GM12892 (cell line): ENCODE measurements at places on chromosomes 4 and X.

- peak; percentile 13 for DNase-seq
Observed at GRCh38 chr4:55358668-55359067, 12.6 kb downstream of the SRD5A3 start.

DNA sequence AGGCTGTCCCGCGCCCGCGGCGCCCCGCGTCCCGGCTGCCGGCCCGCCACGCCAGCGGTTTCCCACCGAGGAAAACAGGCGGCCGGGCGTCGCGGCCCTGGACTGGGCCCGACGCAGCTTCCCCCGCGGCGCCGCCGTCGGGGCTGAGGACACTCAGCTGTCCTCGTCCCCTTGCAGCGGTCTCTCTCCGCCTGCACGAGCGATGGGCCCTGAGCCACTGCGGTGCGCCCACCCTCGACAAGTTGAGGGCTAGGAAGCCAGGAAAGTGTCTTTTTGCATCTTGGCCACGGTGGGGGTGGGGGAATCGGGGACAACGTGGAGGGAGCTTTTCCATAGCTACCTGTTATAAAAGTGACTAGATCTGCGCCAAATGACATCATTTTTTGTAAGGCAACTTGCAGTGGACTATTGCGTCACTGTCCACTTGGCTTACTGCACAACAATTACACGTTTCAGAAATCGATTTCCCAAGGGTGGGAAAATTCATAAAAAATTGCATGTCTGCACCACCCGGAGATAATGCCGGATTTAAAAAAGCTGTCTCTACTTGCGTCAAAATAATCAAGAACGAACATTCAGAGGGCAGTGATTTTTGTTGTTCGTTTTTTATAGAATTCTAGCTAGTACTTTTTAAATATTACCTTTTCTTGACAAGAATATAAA lies 1.1 kb downstream of the KLHL15 start:
- DNase-seq: no peak

DNA sequence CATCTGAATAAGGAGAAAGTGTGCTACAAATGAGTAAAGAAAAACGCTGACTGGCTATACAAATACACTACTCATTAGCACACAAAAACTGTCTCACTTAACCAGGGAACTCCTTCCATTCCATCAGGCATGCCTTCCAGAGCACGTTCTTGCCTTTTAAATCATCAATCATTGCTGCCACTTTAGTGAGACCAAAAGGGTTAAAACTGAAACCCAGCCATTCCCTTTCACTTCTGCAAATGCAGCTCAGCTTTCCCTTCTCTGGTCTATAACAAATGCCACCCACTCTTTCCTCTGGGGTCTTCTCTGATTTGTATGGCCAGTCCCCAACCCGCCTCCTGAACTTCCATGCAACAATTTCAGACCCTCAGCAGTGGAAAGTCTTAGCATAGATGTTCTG lies 231.5 kb downstream of the TRIML1 start:
- DNase-seq: no peak

- DNase-seq: no peak
Observed at GRCh38 chr4:151888367-151888866, 127.6 kb upstream of the GATB start.

DNA sequence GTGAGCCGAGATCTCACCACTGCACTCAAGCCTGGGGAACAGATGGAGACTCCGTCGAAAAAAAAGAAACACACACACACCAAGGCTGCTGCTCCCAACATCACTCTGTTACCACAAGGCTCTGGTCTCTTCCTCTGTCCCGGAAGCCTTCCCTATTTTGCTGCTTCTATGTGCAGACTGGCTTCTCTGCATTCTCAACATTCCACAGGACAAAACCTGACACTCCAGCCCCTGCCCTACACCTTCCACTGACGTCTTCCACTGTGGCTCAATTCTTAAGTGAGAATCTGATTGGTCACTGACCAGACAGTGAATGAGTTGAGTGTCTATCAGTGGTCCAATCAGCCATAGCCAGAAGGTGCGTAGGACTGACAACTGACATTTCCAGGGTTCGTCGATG lies 5.9 kb downstream of the ODAPH start:
- no peak for DNase-seq

GRCh38 chr4:122052677-122053076 lies 99.5 kb upstream of the BLTP1 start:
- no peak for DNase-seq

DNA sequence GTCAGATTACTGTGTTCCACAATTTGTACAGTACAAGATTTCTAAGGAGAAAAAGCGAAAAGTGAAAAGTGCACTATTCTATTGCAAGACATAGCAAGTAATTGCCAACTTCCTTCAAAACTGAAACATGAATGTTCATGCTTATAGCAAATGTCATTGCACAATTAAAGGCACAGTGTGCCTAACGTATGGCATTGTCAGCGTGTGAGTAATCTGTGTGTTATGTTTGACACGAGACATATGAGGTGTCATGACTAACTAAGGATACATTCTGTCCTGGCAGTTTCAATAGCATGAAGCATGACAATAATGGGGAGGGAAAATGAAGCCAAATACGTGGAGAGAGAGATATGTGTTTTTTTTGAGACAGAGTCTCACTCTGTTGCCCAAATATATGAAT lies 33.6 kb upstream of the TBC1D9 start:
- no peak for DNase-seq

GRCh38 chr4:173852775-173853174 lies 322.7 kb upstream of the HAND2 start:
- DNase-seq: no peak

DNA sequence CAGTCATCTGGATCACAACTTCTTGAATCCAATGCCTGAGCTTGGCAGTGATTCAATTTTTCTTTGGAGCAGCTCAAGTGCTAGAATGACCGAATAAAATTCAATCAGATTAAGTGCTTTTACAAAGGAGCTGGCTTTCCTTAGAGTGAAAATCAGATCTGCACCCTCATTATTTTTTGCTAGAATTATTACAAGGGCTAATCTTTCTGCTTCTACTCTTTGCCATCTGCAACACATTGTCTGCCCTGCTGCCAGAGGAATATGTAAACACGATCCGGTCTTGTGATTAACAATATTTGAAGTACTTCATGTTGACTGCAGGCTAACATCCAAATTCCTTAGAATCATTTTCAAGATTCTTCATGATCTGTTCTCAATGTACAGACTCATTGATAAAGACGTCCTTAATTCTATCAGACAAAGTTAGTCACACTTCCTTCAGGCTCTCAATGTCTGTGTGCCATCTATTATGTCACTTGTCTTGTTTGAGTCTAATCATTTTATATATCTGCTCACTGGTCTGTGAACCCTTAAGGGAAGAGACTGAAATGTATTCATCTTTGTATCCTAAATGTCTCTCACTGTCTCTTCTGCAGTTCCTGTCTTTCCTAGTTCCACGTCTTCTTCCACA lies 531.2 kb downstream of the GALNTL6 start:
- DNase-seq: no peak

- no peak for DNase-seq
Observed at GRCh38 chr4:151979819-151980218, 219.0 kb upstream of the GATB start.

DNA sequence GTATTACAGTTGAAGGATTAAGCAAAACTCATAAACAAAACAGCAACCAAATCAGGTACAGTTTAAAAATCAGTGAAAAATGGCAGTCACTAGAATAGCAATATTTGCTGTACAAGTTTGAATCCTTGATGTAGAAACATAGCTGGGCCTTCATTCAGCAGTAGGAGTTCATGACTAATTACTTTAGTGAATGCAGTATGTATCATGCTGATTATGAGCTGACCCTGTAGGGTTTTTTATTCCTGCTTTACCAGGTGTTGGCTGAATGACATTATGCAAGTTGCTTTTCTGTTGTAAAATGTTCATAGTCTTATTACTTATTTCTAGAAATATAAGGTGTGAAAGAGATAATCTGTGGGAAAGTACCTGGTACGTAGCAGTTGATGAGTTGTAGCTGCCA lies 179.6 kb downstream of the CCSER1 start:
- no peak for DNase-seq

DNA sequence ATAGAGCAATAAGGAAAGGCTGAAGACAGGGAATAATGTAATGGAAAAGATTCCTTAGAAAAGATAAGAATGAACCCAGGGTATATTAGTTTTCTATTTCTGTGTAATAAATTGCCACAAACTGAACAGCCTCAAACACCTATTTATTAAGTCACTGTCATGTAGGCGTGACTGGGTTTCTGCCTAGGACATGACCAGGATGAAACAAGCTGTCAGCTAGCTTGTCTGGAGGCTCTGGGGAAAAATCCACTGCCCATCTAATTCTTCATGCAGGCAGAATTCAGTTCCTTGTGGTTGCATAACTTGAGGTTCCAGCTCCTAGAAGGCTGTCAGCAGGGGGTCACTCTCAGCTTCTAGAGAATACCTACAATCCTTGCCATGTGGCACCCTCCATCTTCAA lies 277.7 kb downstream of the TMA16 start:
- DNase-seq: no peak

DNA sequence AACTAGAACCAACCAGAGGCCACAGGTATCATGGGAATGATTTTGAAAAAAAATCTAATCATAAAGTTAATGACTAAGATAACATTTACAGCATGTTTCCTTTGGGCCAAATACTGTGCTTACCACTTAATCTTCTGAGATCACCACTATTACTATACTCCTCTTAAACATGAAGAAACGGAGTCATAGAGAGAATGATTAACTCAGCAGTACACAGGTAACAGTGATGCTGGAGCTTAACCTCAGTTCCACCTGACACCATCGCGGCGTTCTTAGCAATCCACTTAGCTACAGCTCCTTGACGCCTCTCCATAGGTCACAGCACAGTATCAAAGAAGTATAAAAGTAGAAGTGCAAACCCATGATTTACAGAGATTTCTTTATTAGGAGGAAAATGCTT lies 592.6 kb upstream of the SLIT2 start:
- DNase-seq: no peak

- DNase-seq: no peak
Observed at GRCh38 chrX:10367406-10367805, 210.6 kb downstream of the CLCN4 start.

DNA sequence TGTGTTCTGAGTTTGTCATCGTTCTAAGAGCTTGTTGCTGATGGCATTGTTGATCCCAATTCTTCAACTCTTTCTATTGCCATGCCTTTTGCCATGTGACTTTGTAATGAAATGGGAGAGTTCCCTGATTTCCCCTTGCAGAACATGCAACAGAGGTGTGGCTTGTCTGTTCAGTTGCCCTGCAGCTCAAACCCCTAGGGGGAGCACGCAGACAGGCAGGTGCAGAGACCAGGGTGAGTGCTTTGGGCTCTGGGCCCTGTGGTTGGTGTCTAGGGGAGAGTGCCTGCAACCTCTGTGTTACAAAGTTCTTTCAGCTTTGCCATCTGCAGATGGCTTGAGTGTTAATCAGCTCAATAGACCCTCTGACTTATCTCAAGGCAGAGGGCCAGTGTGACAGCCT lies 332.7 kb downstream of the MID1IP1 start:
- no peak for DNase-seq

- peak; percentile 77 for DNase-seq
Observed at GRCh38 chrX:153900831-153901752, 3.4 kb upstream of the AVPR2 start.

- no peak for DNase-seq
Observed at GRCh38 chrX:33324099-33324498, 112.8 kb upstream of the DMD start.

DNA sequence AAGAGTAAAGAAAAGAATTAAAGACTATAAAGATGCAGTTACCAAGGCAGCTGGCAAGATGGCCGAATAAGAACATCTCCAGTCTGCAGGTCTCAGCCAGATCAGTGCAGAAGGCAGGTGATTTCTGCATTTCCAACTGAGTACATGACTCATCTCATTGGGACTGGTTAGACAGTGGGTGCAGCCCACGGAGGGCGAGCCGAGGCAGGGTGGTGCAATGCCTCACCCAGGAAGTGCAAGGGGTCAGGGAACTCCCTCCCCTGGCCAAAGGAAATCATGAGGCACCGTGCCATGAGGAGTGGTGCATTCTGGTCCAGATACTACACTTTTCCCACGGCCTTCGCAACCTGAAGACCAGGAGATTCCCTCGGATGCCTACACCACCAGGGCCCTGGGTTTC lies 20.5 kb downstream of the SPIN4 start:
- DNase-seq: no peak

- DNase-seq: no peak
Observed at GRCh38 chr4:43564107-43564506, 671.6 kb downstream of the GRXCR1 start.

GRCh38 chr4:108385076-108385475 lies 216.3 kb upstream of the LEF1 start:
- no peak for DNase-seq

- DNase-seq: no peak
Observed at GRCh38 chr4:156774422-156774821, 197.2 kb downstream of the PDGFC start.

GRCh38 chr4:68407868-68408190 lies 39.4 kb upstream of the TMPRSS11E start:
- no peak for DNase-seq

- no peak for DNase-seq
Observed at GRCh38 chrX:149571770-149572169, 15.5 kb downstream of the MAGEA9B start.

- DNase-seq: no peak
Observed at GRCh38 chr4:102451266-102451665, 49.9 kb upstream of the NFKB1 start.

- DNase-seq: no peak
Observed at GRCh38 chr4:20119141-20119540, 132.6 kb upstream of the SLIT2 start.

- DNase-seq: no peak
Observed at GRCh38 chr4:67236788-67237187, 308.5 kb downstream of the CENPC start.

DNA sequence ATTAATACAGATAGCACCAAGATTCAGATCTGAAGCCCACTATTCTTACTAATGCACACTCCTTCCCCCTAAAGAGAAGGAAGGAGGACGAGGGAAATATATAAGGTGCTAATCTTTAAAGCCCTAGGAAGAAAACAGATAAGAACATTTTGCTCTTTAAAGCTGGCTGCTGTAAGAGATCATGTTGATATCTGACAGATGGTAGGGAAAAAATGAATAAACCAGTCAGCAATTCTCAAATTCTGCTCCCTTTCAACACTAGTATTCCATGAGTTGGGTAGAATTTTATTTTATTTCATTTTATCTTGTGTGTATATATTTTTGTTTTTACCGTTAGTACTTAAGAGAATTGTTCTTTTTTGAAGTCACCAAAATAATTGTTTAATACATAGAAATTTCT lies 19.2 kb downstream of the OTC start:
- DNase-seq: no peak

DNA sequence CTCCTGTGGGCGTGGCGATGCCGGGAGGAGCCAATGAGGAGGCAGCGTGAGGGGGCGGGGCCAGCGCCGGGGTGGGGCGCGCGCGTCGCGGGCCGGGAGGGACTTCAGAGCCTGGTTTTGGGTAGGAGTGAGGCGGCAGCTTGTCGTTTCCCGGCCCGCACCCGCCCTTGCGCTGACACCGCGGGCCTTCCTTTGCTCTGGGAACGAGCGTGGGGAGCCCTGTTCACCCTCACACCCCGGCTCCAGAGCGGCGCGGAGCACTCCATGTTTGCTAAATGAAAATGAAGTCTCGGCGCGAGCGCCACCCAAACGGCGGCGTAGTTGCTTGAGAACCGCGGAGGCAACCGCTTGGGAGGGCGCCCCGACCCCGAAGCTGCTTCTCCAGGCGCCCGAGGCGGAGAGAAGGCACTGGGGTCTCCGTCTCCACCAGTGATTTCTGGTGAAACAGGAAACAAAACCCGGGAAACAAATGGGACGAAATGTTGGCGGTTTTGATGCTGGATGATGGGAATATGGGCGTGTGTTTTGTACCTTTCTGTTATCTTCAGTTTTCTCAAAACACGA lies 497 bp upstream of the GRPEL1 start:
- DNase-seq: no peak
